ENCODE measurements at places on chromosomes 4 and X.

DNA sequence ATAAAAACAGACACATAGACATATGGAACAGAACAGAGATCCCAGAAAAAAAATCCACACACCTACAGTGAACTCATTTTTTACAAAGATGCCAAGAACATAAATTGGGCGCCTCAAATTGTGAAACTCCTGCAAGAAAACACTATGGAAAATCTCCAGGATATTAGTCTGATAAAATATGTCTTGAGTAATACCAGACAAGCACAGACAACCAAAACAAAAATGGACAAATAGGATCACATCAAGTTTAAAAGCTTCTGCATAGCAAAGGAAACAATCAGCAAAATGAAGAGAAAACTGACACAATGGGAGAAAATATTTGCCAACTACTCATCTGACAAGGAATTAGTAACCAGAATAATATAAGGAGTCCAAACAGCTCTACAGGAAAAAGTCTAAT lies 337.3 kb upstream of the DIPK2B start:
- DNase-seq = no peak

GRCh38 chr4:167717495-167717894 lies 374.8 kb upstream of the ANXA10 start:
- no peak for DNase-seq

- DNase-seq = no peak
Measured at GRCh38 chr4:74397748-74398426, 32.9 kb downstream of the EREG start.

GRCh38 chrX:117327373-117327772 lies 789.2 kb downstream of the KLHL13 start:
- no peak for DNase-seq

- DNase-seq = no peak
Measured at GRCh38 chr4:81930506-81931238, 443.1 kb downstream of the HNRNPD start.

DNA sequence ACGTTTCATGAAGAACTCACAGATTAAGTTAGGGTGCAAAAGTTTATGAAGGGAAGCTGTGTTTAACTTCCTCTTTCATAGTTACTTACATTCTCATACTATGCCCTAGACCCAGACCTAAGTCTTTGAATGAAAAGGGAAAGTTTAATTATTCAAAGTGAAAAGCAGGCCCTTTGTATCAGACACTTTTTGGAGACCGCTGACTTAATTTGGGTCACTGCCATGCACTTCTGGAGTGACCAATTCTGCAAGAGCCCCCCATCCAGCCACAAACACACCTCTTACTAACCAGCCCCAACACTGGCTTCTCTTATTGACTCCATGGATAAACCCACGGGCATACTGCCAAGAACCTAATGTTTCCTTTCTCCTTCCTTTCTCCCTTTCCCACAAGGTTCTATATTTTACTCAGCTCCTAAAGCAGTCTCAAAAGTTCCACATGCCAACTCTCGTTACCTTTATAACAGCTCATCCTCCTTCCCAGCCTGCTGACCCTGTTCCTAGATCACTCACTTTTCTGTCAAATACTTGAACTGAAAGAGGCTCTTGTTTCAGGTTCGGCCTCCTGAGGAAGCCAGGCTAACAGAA lies 34.5 kb downstream of the ABCE1 start:
- DNase-seq = peak; percentile 23

GRCh38 chr4:3732076-3733028 lies 33.8 kb upstream of the ADRA2C start:
- DNase-seq = no peak

GRCh38 chr4:189143263-189143952 lies 797.3 kb upstream of the FRG1 start:
- DNase-seq = no peak

DNA sequence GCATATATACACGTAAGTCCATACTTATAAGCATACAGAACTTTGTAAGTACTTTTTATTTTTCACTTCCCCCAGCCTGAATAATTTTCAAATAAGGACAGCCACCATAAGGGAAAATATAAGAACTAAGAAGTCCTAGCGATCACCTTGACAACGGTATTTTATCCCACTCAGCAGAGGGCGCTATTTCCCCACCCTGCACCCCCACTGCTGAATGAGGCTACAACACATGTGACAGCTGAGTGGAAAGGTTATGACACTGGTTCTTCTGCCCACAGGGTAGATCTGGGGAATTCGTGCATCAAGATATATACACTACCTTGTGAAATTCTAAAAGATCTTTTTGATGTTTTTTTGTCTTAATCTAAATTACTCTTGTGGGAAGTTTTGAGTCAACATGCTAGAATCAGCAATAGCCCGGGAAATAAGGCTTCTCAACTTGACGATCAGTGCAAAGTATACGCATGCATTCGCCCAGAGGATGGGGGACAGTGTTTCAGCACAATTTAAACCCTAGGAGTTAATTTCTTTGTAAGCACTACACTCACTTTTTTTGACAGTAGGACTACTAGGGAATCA lies 151.5 kb downstream of the CORIN start:
- peak; percentile 45 for DNase-seq

GRCh38 chr4:6403400-6403685 lies 69.1 kb downstream of the PPP2R2C start:
- no peak for DNase-seq

DNA sequence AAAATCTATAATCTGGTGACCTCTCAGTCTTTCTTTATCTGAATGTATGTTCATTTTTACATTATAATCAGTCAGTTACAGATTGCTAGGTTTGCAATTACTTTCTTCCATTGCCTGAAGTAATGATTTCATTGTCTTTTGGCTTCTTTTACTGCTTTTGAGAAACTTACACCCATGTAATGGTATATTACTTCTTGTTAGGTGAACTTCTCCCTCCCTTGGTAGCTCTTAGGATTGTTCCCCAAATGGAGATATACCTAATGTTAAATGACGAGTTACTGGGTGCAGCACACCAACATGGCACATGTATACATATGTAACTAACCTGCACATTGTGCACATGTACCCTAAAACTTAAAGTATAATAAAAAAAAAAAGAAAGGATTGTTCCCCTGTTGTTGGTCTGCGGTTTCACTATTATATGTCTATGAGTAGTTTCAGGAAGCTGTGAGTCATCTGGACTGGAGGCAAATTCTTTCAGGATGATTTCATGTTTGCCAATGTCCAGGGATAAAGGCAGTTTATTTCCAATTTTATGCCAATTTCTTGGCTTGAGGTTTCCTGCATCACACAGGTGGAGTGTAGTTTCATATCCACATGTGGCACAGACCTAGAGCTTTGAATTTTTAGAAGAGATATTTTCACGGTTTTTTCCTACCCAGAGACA lies 21.8 kb downstream of the SPANXC start:
- no peak for DNase-seq

- no peak for DNase-seq
Measured at GRCh38 chr4:117284736-117285135, 199.4 kb upstream of the TRAM1L1 start.

DNA sequence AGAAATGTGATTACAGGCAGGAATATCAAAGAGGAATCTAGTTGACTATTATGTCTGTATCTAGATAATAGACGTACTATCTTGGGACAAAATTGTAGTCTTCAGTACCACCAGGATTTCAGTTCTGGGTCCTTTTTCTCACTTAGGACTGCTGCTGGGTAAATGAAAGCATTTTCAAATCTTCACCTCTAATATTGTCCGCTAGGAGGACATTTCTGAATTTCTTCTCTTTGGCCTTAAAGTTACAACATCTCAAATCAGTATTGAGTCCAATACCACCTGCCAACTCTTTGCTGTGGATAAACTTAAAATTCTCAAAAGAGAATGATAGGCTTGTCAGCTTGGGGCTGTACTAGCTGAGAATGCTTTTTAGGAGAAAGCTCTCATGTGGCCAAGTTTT lies 6.0 kb downstream of the FGF16 start:
- no peak for DNase-seq

DNA sequence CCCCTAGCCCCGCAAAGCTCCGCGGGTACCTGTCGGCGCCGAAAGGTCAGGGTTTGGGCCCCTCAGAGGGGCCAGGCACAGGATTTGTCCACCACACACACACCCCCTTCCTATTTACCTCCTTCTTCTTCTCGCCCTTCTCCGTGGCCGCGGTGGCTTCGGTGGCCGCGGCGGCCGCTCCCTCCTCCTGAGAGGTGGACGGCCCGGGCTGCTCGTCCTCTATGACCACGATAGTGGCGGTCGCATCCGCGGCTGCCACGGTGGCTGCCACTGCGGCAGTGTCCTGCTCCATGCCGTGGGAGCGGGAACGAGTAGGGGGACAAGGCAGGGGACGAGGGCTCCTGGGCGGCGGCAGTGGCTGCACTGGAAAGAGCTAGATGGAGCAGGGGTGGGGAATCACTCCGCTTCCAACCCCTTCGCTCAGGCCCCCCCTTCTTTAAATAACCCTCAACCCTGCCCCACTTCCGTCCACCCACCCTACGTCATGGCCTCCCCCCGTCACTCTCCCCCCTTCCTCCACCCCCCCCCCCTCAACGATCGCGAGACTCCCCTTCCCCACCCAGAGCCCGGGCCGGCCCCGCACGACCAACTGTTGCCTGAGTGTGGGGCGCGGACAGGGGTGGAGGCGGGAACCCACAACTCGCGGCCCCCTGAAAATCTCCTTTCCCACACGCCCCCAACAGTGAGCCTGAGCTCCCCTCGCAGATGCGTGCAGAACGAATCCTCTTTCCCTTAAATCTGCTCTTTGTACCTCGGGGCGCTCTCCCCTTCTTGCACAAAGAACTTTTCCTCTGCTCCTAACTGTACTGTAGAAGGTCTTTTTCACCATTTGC lies at the start of gene SMARCA1:
Gene SMARCA1, minus strand, starts transcription at position 412 of the 833 bp plus-strand sequence. Its CDS starts 120 bp downstream, at position 292.
- DNase-seq = no peak

- DNase-seq = no peak
Measured at GRCh38 chr4:38237139-38237538, 276.9 kb downstream of the PTTG2 start.

DNA sequence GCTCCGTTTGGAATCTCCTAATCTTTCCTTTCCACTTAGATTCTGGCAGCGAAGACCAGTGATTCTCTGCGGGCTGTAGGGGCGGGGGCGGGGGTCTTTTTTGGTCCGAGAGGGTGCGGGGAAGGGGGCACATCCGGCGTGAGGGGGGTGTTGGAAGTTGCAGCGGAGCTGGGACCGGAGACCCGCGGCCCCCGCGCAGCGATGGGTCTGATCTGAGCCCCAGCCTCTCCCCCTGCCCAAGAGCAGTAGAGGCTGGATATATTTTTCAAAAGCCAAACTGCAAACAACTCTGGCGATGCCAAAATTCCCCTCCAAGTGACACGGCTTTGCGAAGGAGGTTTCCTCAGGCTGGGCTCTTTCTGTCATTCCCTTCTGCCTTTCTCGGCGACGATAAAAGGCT lies 355 bp downstream of the GRID2 start:
- no peak for DNase-seq

- no peak for DNase-seq
Measured at GRCh38 chrX:120452131-120452530, 17.0 kb downstream of the LAMP2 start.
